ENCODE measurements at places on chromosomes 1 and 21. TPM values are rescaled to one million over a fixed set of nuclear protein-coding genes. Genes with fewer than 3 reads are reported as not detected.
A peak's percentile ranks its signal among the peaks of the same experiment; 100 is the strongest.

- no peak for DNase-seq
These were observed 3.9 kb downstream of the TXNIP start for GRCh38 chr1:145992502-145992936.

The ZNF691 gene
- total RNA-seq, result 5.4 TPM

The PPFIA4 gene
- total RNA-seq, result 8.0 TPM

DNA sequence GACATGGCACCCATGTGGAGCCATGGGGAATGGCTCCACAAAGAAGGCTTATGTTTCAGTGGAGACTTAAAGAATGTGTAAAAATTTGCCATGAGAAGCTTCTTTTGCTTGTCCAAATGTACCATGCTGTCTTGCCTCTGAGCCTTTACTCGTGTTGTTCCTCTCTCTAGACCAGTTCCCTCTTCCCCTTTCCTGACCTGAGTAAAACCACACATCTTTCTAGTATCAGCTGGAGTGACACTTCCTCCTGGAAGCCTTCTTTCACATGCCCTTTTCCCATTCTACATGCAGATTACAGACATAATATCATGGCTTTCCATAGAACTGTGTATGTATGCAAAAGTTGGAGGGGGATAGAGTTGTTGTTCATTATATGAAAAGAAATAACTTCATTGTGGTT, 13.6 kb upstream of the GPX7 start:
- DNase-seq, result no peak

DNA sequence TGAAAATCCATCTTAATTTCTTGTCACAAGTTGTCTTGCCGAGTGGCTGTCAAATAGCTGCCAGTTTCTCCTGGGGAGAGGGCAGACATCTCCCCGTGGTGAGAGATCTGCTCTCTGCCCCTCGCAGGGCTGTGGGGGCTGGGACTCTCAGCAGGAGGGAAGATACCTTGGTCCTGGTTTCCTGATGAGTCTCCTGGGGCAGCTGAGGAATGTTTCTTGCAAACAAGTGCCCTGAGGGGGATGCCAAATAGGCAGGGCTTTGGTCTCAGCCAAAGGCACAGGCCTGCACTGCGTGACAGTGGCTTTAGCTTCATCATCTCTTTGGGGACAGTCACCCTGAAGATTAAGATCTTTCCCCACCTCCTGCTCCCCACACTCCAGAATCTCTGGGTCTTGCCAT, 40.9 kb downstream of the SYT6 start:
- no peak for DNase-seq

The TRIM63 gene
- total RNA-seq, result under 0.01 TPM

- DNase-seq, result no peak
These were observed 5.5 kb upstream of the FMO2 start for GRCh38 chr1:171179318-171180227.

DNA sequence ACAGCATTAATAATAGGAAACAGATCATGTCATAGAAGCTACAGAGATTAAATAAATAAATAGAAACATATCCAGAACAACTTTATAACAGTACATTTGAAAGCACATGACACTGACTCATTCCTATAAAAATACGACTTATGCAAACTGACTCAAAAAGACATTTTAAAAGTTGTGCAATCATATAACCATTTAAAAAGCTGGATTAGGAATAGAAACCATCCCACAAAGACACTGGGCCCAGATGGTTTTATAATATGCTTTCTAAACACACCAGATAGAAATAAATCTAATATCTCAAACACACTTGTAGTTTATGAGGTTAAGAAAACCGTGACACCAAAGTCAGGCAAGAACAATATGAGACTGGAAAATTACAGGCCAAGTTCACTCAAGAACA, 47.6 kb downstream of the MATN1 start:
- peak; percentile 69 for DNase-seq

DNA sequence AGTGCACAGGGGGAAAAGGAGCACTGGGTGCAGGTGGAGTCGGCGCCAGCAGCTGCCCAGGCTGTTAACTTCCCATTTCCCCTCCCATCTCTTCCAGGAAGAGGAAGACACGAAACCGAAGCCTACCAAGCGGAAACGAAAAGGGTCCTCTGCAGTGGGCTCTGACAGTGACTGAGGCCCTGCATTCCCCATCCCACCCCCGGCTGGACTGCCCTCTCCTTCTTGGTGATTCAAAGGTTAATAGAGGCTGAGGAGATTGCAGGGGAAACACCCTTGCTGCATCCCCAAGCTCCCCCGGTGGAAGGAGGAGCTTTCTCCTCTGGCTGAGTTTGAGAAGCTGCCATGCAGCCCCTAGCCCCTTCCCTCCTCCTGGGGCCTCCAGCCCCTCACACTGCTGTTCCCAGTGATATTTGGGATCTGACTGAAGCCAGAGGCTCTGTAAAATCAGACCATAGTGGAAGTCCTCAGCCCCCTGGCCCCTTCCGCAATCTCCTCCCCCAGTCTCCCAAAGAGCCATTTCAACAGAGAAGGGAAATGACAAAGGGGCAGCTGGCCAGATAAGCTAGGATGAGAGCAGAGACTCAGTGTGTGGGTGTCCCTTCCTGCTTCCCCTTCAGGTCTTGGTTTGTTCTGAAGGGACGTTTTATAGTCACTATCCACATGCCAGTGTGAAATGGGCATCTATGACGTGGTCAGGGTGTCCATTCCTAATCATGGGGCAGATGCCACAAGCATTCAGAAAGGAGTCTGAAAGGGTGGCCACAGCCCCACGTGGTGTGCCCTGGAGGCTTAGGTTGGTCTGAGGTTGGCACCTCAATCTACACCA, 1.9 kb upstream of the SLC27A3 start:
- peak; percentile 68 for DNase-seq

DNA sequence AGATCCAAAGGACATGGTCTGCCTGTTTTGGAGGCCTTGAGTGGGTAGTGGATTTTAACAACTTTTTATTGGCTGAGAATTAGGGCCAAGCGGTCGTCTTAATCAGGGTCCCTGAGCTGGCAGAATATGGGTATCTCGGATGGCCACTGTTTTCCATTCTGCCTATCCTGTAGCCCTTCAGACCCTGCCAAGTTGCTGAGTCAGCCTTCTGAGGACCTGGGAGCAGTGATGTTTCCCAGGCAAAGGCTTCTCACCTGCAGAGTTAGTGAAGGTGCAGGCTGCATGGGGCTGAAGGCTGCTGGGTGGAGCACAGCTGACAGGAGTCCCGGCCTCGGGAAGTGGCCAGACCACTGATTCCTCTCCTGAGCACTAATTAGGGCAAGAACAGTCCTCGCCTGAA, 11.4 kb downstream of the RASSF5 start:
- no peak for DNase-seq

The RGSL1 gene
- not detected for total RNA-seq

DNA sequence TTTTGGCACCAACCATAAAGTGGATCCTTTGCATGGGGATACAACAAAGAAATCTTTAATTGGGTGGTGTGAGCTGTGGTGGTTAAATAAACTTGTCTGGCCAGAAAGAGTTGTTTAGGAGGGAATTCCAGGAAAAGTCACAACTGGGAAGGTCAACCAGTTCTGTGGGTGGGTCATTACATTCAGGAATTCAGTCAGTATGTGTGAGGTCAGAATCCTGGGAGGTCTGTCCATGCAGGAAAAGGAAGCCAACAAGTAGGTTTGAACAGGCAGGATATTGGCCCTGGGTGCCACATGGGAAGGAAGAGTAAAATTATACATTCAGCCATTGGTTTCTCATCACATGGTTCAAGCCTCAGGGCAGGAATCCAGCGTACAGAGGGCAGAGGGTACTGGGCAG, 162.3 kb upstream of the ADAMTS5 start:
- DNase-seq, result no peak

The ITGB3BP gene
- total RNA-seq, result 13.3 TPM

- no peak for DNase-seq
These were observed 201.0 kb downstream of the USH2A start for GRCh38 chr1:216222288-216222687.

The GUCA2B gene
- total RNA-seq, result not detected

GRCh38 chr1:212700223-212700891, 717 bp upstream of the BATF3 start:
- peak; percentile 71 for DNase-seq

DNA sequence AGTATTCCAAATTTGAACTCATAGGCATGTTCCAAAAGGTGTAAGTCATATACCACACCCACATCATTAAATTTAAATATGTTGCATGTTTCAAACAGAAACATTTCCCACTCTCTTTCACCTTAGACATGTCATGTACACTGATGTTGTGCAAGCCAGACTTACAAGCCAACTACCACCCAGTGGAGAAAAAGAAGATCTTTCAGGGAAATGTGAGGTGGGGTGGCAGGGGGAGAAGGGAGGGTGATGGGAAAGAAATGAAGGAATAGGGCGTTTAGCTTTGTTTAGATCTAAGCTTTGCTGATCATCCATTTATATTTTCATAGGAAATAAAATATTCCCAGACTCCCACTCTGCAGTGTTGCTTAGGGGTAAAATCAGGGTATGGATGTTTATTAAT, 1.6 kb downstream of the NEGR1 start:
- no peak for DNase-seq

The TEDDM1 gene
- not detected for total RNA-seq

GRCh38 chr1:214557952-214558735, 6.7 kb upstream of the PTPN14 start:
- peak; percentile 91 for DNase-seq

The SETSIP gene
- total RNA-seq, result 0.29 TPM

DNA sequence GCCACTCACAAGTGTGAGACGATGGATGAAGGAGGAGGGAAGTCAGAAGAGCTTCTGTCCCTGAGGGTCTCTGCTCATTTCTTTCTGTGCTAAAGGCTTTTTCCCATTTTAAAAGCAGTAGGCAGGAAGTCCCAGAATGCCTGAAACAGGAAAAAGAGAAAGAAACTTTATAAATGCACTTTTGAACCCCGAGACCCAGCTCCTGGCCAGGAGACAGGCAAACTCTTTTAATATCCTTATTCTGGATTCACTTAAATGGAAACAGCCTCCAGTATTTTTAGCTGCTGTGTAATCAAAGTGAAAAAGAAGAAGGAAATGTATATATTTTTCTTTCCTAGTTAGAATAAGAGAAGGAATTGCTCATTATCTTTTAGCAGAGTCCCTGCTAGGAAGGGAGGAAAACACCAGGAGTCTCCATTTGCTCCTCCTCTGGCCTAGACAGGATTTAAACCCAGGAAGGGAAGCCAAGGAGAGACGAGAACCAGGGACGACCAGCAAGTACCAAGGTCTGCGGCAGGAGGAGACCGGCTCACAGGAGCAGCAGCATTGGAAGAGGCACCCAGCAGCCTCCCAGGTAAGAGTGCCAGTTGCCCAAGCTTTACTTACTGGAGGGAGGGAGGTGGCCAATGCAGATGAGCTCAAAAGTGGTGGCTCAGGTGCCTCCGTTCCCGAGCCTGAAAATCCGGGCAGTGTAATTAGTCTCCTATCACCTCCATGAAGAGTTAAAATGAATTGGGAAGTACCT, at the start of gene TNN:
TNN (plus strand) TSS at position 472 of the 745 bp plus-strand sequence. CDS start 9,586 bp downstream, outside the sequence.
- DNase-seq, result no peak

DNA sequence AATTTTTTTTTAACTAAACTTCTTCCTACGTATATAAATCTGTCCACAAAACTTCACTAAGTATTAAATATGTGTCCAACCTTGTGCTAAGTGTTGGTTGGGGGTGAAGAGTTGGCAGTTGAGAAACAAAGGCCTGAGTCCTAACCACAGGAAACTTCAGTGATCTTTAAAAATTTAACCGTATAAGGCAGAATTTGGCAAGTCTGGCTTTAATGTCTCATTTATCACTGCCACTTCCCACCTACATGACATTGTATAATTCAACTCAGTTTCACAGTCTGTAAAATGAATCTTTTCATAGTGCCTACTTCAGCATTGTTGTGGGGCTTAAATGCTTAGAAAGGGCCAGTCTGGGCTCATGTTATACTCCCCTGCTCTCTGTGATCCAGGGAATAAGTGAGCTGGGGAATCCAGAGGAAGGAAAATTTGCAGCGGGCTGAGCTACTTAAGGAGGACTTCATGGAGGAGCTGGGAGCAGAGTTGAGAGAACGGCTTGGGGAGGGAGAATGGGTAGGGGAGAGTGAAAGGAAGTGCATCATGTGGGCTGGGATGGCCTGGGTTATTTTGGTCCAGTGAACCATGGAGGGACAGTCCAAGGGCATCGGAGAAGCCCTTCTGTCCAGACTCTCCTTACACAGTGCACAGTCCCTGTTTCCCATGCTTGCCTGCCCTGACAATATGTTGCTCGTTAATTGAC, 14.5 kb downstream of the IFNAR2 start:
- DNase-seq, result no peak

DNA sequence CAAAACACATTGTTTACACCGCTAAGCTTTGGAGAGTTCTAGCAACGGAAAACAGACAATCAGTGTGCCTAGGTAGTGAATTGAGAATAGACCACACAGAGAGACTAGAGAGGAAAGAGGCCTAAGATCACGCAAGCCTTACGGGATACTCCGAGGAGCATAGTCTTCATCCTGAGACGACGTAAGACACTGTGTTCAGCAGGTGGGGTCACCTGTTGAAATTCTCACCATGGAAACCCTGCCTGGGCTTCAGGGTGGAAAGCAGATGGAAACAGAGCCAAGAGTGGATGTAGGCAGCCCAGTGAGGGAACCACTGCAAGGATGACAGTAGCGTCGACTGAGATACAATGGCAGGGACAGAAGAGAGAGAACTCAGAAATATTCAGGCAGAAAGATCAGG, 40.2 kb downstream of the COA6 start:
- DNase-seq, result no peak

DNA sequence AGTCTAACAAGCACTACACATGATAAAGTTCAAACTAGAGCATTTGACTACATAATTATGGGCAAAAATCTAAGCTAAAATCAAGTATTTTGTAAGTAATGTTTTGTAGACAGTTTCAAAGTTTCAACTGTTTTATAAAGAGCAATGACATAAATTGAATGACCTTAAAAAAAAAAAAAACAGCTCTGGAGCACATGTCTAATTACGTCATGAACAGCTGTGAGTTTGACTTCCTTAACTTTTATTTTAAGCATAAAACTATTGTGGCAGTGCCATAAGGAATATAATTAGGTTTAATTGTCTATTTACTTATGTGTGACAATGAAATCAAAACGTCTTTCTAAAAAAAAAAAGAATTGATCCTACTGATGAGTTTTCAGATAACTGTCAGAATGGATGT, 272.5 kb upstream of the LRRC7 start:
- DNase-seq, result no peak

DNA sequence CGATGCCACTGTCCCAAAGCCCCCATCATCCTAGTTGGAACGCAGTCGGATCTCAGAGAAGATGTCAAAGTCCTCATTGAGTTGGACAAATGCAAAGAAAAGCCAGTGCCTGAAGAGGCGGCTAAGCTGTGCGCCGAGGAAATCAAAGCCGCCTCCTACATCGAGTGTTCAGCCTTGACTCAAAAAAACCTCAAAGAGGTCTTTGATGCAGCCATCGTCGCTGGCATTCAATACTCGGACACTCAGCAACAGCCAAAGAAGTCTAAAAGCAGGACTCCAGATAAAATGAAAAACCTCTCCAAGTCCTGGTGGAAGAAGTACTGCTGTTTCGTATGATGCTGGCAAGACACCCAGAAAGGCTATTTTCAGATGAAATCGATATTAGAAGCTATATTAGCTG, 8.1 kb downstream of the RHOU start:
- DNase-seq, result no peak

DNA sequence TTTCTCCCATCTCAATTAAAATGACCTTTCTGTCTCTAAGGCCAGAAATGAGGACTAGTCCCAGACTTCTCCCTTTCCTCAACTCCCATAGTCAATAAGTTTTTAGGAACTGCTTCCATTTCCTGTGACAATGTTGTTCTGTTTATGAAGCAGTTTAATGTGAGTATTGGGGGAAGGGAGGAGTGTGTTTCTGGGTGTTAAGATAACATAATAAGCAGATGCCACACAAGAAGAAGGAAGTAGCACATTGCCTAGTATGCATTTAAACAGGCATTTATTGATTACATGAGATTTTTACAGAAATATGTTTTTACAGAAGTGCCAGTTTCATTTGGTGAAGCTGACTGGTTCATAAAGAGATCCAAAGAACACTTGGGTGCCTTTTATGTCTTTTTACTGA, 65.6 kb upstream of the TNR start:
- no peak for DNase-seq

Measured in osteoblast (primary cell).